NCI-H1436 (cell line): ENCODE measurements at places on chromosomes 7 and 10.

DNA sequence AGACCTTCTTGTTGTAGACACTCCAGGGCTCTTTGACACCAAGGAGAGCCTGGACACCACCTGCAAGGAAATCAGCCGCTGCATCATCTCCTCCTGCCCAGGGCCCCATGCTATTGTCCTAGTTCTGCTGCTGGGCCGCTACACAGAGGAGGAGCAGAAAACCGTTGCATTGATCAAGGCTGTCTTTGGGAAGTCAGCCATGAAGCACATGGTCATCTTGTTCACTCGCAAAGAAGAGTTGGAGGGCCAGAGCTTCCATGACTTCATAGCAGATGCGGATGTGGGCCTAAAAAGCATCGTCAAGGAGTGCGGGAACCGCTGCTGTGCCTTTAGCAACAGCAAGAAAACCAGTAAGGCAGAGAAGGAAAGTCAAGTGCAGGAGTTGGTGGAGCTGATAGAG is 5.5 kb downstream of the GIMAP7 start:
- no peak for DNase-seq

- no peak for DNase-seq
These were observed 5.6 kb upstream of the CNPY1 start for GRCh38 chr7:155551785-155552611.

GRCh38 chr10:127441350-127442219 is 107.5 kb upstream of the NPS start:
- no peak for DNase-seq

DNA sequence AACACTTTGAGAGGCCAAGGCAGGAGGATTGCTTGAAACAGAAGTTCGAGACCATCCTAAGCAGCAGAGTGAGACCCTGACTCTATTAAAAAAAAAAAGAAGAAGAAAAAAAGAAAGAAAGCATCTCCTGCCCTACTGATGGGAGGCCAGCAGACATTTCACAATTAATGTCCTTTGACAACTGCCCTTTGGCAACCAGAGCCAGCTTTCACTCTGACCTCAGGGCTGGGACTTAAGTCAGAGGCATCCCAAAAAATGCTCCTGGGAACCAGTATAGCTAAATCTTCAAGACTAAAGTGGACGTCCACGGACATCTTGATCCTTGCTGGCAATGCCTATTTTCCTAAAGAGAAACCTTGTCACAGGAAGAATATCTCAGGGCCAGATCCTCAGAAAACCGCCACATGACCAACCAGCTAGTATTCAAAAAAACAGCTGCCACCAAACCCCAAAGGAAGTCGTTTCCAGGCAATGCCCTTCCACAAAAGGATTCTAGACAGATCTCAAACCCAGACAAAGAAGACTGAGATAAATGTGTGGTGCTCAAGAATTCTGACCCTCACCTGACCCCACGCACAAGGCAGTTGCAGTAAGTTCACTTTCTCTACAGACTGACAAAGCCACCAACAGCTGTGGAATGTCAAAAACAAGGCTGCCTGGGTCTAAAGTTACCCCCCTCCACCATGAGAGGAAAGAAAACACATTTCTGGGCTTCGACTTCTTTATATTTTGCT is 18.4 kb downstream of the GFRA1 start:
- no peak for DNase-seq

DNA sequence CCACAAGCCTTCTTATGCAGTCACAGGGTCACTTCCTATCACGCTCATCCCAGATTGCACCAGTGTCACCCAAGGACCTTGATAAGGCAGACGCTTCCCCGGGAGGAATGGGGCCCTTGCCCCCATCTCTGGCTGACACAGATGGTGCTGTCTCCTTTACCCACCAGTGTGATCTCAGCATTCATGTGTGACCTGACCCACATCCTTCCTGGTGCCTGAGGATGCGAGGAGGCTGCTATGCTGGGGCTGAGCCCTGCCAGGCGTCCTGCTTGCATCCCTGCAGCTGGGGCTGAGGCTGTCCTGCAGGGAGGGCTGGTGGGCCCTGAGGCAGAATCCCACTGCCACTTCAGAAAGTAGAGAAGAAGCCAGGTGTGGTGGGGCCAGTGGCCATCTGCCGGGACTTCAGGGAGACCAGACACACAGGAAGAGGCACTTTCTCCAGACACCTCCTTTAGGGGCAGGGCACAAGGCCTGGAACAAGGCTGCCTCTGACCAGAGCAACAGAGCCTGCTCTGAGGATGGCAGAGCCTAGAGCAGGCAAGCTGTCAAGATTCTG is 35.3 kb downstream of the RASGEF1A start:
- DNase-seq, result no peak

DNA sequence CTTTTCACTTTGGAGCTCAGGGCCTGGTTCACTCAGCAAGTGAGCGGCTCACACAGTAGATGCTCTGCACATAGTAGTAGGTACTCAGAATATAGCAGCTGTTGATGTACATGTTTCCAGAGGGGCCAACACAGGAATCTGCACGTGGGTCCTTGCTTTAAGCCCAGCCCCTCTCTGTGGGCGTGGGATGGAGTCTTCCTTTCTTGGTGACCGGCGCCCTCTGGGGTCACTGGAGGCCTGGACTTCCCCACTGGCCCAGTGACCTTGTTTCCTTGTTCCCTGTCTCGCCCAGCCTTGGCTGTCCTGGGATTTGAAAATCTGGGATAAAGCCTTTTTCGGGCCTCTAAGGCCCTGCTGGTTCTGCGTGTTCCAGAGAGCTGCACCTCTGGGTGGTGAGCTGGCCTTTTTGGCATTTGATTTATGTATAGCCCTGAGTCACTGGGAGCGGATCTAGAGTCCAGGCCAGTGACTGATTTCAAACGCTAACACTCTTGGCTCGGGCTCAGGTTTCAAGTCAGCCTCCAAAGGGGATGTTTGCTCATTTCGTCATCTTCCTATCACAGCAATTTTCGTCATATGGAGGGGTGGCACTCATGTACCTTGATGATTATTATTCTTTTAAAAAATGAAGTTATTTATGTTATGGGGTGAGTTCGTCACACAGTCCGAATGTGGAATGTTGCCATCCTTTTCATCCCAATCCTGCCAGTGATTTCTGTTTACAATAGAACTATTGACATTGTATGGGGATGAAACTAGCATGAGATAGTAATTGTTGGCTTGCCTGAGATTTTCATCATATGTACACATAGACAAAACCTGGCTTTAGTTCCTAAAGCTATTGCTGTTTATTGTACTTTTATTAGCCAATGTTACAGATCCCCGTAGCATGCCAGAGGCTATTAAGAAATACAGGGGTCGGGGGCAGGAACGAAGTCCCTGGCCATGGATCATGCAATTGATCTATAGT is 65.5 kb downstream of the CUX1 start:
- peak; percentile 55 for DNase-seq

DNA sequence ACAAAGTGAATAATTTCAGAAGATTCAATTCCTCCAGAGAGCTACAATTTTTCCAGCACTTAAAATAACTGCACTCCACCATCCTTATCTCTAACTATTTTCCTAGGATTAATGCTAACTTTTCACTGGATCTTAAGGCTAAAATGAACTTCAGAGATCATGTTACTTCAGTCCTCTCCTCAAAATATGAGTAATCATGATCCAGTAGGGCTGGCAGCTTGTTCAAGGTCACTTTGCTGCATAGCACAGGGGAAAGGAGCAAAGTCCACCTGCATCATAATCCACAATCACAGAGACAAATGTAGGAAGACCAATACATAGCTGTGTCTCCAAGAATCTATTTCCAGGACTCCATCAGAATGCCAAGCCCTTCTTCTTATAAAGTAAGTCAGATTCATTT is 150.3 kb downstream of the LRRTM3 start:
- DNase-seq, result no peak

- no peak for DNase-seq
These were observed 335.3 kb upstream of the KLF6 start for GRCh38 chr10:4120096-4120853.

DNA sequence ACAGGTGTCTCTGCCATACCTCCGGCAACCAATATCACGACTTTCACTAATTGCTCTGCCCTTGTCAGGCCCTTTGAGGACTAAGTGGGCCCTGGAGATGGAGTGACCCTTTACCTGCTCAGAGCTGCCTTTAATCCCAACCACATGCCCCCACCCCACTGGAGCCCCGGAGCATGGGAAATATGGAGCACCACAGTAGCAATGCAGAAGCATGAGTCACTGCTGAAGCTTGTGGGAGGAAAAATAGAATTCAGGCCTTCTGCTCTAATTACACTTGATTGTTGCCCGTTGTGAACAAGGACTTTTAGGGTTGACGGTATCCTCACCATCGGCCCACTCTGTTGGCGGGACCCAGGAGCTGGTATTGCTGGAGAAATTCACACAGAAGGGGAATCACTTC is 52.5 kb upstream of the FRMD4A start:
- DNase-seq, result no peak

DNA sequence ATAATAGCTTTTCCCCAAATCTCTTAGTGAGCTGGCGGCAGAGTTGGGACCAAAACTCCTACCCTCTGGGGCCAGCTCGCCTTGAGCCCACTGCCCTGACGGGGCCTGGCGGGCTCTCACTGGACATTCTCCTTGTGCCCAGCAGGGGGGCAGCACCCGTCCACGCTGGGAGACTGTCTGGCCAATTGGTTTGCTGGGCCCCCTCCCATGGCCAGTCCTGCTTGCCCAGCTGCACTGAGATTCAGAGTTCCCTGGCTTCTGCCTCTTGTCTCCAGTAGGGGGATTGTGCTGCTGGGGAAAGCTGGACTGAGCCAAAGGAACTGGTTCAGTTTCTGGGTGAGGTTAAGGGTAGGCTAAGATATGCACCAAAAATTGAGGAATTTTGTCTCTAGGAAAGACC is 59.8 kb downstream of the RAMP3 start:
- no peak for DNase-seq

GRCh38 chr10:97762056-97762455 is 9.7 kb downstream of the SFRP5 start:
- no peak for DNase-seq

GRCh38 chr10:75542906-75543305 is 111.5 kb downstream of the LRMDA start:
- no peak for DNase-seq

DNA sequence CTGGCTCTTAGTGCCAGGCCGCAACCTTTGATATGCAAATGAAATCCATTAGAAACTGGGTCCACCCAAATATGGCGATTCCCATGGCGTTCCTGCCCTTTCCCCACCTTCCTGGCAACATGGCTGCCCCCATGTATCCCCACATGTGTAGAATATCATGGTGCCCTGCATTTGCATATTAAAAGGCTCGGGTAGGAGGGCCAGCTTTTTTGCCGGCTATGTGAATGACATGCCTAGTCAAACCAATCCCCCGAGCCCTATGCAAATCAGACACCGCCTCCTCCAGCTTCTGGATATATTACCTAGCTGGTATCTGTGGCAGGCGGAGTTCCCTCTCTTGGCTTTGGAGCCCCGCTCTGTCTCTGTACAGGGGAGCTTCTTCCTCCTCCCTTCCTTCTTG is 18.3 kb downstream of the MMS19 start:
- no peak for DNase-seq

DNA sequence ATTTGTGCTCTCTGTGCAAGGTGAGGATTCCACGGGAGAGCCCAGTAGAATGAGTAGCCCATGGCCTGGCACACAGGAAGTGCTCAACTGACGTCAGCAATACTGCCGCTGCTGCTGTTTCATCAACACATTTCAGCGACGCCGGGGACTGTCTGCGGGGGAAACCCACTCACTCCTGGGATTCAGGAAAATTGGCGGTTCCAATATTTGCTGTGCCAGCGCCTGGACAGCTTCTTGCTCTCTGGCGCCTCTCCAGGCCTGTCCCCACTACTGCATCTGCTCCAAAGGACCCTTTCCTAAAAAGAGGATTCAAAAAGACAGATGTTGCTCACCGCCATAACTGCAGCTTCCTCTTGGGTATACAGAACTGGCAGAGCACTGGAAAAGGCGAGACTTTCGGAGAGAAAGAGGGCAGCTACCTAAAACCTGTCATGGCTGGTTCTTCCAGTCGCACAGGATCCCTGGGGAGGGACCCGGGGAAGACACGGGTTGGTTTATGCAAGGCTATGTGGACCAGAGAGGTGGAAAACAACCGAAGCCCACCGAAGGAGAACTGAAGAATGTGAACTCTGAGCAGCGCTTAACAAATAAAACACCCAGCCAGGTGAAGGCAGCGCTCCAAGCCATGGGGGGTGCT is 39.7 kb upstream of the ENO4 start:
- DNase-seq, result peak; percentile 72

DNA sequence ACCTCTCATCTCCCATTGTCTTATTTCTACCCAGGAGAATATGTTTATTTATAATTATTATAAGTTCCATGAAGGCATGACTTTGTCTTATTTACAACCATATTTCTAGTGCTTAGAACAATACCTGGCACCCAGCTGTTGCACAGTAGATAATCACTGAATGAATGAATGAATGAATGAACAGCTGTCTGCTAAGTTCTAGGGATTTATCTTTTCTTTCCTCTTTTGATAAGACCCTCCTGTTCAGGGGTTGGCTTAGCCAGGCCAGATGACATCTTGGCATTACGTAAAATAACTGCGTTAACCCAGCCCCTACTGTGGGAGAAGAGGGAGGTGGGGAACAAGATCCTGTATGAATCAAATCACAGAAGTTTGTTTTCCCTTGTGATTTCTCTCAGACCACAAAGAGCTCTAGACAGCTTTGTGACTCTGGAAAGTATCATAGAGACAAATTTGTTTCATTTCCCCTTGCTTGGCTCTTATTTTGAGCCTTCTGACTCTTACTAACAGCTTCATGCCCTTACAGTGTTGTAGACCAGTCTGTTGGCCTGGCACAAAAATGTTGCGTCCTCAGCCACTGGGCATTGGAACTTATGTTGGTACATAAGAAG is 8.4 kb downstream of the ZNF862 start:
- DNase-seq, result no peak

GRCh38 chr7:110105840-110106239 is 985.1 kb upstream of the LRRN3 start:
- no peak for DNase-seq

GRCh38 chr7:26709210-26709990 is 155.0 kb downstream of the SKAP2 start:
- no peak for DNase-seq

- no peak for DNase-seq
These were observed 27.1 kb upstream of the SAR1A start for GRCh38 chr10:70197235-70197945.

DNA sequence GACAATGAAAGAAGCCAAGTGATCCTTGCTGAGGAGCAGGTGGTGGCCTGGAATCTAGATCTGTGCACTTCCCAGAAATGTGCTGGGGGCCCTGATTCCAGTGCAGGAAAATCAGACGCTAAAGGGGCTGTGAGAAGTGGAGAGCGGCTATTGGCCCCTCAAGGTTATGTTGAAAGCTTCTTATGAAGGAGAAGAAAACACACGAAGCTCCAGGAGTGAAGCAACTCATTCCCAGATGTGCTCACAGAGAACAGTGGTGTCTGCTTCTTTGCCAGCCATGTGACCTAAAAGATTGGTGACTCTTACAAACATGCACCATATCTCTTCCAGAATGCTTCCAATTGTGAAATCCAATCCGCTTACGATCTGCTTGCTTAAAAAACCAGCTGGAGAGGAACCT is 679.3 kb upstream of the IGFBP3 start:
- DNase-seq, result no peak

DNA sequence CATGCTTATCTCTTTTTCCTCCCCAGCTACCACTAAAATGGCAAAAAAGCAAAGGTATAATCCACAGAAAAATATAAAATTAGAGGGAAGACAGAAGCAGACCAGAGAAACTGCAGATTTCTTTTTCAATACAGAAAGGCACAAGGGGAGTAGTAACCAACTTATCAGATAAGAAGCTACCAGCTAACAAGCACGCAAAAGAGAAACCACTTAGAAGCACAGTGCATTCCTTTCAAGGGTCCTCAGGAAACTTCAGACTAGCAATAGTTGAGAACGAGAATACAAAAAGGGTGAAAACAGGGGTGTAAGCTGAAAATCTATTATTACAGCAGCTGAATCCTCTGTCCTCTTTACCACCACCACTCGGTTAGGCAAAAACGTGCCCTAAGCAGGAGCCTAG is 9.9 kb upstream of the OR2A5 start:
- DNase-seq, result no peak

- no peak for DNase-seq
These were observed 10.6 kb downstream of the LSM8 start for GRCh38 chr7:118194571-118194970.
